ENCODE measurements at places on chromosomes 4 and X.
A peak's percentile ranks its signal among the peaks of the same experiment; 100 is the strongest.

DNA sequence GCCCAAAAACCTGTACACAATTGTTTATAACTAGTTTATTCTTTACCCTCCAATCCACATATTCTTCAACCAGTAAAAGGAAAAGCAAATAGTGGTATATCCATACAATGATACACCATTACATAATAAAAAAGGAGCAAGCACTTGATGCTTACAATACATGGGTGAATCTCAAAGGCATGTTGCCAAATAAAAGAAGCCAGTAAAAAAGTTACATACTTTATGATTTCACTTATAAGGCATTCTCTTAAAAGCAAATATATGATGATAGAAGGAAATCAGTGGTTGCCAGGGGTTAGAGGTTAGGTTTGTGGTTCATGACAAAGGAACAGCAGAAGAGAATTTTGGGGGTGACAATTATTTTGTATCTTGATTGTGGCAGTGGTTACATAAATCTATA is 896.1 kb upstream of the LCORL start:
- no peak for DNase-seq

GRCh38 chr4:78484574-78484973 is 67.0 kb upstream of the ANXA3 start:
- no peak for DNase-seq

DNA sequence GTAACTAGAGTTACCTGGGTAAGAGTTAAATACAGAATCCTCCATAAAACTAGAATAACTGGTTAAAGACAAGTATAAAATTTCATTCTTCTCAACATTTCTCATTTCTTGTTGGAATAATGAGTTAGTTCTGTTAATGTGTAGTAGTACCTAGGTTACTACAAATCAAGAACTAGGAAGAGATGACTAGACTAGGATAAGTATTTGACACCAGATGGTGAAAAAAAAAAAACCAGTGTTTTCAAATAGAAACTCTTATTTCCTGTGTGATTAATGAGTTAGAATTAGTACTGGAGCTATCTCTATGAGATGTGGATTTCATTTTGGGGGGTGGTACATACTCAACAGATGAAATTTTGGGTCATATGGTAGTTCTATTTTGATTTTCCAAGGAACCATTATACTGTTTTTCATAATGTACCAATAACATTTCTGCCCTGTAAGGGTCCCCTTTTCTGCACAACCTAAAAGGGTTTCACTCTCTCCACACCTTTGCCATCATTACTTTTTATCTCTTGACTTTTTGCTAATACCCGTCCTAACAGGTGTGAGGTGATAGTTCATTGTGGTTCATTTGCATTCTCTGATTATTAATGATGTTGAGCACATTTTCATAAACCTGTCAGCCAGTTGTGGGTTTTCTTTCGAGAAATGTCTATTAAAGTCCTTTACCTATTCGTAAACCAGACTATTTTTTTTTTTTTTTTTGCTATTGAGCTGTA is 1.7 kb upstream of the VCX start:
- DNase-seq = no peak

GRCh38 chr4:131304686-131305085 is 1844.4 kb upstream of the PCDH10 start:
- no peak for DNase-seq

DNA sequence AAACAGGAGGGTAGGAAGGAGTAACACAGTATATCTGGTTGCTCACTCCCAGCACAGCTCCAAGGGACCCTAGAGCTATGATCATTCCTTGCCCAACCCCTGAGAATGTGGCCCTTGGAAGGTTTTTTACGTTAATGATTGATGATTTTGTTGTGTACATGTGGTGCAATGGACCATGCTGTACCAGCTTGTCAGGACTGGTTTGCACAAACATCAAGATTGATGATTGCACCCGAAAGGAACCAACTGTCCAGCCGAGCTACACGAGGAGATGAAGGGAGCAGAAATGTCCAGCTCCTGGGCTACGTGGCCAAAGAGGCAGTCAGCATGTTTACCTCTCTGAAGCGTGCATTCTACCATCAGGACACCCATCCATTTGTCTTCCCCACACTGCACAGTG is 83.2 kb upstream of the USP9X start:
- no peak for DNase-seq

GRCh38 chrX:6891404-6891803 is 256.1 kb upstream of the STS start:
- DNase-seq = no peak

- peak; percentile 43 for DNase-seq
Measured at GRCh38 chrX:123424546-123424945, 240.5 kb downstream of the GRIA3 start.

GRCh38 chr4:35399912-35400311 is 844.4 kb downstream of the ARAP2 start:
- no peak for DNase-seq

GRCh38 chr4:99144070-99144469 is at the start of gene ADH4:
Gene ADH4, minus strand, starts transcription at chr4:99144297. Its CDS starts 75 bp downstream, at chr4:99144222.
- DNase-seq = no peak

Measured in AG08395 (cell line).